ENCODE measurements at places on chromosomes 7 and 10.

DNA sequence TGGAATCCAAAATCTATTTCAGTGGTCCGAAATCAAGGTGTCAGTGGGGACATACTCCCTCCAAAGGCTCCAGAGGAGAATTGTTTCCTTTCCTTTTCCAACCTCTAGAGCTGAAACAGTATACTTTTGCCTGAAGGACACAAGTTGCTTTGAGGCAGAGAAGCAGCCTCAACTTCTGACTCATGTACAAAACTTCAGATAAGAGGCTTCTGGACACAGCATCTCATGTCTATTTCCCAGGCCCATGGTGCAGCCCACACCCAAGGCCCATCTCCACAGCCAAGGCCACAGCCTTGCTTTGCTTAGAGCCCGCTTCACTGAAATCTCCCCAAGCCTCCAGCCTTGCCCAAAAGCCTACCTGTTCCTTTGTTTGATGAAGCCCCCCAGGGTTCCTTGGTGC is 68.9 kb downstream of the ZNF467 start:
- no peak for DNase-seq

GRCh38 chr7:95411036-95411435 is 14.9 kb upstream of the PON3 start:
- DNase-seq = no peak

DNA sequence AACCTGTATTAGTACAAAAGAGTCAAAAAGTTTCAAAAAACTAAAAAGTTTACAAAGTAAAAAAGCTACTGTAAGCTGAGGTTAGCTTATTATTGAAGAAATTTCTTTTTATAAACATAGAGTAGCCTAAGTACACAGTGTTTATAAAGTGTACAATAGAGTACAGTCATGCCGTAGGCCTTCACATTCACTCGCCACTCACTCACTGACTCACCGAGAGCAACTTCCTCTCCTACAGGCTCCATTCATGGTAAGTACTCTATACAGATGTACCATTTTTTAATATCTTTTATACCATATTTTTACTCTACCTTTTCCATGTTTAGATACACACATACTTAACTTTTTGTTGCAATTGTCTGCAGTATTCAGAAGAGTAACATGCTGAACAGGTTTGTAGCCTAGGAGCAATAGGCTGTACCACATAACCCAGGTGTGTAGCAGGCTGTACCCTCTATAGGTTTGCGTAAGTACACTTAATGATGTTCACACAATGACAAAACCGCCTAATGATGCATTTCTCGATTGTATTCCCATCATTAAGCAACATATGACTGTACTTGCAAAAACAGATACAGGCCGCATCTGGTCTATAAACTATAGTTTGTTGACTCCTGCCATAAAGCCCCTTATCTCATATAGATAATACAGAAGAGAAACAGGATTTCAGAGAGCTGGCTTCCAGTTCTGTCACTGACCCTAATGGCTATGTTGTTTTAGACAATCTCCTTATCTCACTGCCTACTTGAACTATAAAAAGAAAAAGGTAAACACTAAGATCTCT is 438.8 kb downstream of the HTR7 start:
- DNase-seq = no peak

DNA sequence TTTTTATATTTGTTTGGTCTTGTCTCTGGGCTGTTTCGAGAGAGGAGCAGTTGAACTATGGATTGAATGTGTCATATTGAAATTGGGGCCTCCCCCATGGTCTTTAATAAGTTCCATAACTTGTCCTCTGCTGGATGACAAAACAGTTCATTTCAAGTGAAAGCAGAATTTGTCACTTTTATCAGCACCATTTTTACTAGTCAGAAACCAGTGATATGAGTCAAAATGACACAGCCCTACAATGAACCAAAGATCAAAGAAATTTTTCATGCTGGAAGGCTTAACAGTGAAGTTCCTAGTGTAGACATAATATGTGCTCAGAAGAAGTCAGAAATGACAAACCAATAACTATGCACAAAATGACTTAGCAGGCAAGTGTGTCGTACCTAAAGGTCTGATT is 133.6 kb upstream of the VWC2 start:
- DNase-seq = no peak

GRCh38 chr10:29454250-29454649 is 165.4 kb downstream of the LYZL1 start:
- DNase-seq = no peak

DNA sequence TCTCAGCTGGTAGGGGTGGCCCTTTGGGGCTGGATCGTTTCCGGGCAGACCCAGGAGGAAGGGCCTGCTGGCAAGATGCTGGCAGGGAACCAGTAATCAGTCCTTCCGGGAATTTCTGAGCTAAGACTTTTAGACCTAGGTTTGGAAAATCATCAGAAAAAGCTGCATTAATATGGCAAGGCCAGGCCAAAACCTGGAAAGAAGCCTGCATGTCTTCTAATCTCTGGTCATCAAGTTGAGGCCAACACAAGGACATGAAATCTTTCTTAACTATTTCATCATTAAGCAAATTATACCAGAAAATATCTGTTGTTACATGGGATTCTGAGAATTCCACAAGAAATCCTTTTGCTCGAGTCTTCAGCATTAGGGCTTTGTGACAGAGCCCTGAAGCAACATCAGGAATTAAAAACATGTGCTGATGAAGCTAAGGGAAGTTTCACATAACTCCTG is 19.9 kb downstream of the CPA1 start:
- no peak for DNase-seq

- no peak for DNase-seq
These were observed 68.9 kb downstream of the RNF216 start for GRCh38 chr7:5712566-5712965.

DNA sequence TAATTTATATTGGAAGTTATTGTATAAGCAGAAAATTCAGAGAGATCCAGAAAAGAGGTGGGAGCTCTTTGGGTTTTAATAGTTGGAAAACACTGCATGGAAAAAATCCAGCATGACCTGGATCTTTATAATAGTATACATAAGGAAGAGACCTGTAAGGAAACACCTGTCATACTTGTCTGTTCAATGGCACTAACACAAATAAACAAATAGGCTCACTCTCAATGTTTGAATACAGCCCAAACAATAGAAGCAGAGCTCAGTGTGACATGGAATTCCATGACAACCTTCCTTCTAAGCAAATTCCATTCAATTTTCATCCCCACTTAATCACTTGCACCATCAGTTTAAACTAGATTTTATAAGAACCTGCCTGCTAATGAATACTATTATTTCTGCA is 31.7 kb downstream of the CISD1 start:
- DNase-seq = no peak

DNA sequence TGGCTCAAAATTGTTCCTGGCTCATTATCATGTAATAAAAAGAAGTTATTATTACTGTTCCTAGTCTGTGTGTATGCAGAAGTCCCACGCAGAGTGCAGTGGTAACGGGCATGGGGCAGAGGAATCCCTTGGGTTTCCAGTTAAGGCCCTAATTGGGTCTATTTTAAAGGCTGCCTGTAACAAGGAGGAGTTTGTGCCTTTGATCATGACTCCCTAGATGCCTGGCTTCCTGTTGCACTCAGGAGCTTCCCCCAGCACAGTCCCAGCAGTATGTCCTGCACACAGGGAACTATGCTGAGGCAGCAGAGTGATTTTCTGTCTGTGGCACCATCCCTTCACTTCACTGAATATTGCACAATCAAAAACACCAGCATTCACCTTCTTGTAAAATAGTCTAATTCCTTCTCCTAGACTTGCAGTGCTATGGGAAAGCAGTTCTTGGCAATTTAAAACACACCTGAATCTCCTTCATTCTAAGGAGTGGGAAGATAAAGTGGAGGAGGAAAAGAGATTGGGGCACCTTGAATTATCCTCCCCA is 22.9 kb downstream of the SORCS1 start:
- no peak for DNase-seq

DNA sequence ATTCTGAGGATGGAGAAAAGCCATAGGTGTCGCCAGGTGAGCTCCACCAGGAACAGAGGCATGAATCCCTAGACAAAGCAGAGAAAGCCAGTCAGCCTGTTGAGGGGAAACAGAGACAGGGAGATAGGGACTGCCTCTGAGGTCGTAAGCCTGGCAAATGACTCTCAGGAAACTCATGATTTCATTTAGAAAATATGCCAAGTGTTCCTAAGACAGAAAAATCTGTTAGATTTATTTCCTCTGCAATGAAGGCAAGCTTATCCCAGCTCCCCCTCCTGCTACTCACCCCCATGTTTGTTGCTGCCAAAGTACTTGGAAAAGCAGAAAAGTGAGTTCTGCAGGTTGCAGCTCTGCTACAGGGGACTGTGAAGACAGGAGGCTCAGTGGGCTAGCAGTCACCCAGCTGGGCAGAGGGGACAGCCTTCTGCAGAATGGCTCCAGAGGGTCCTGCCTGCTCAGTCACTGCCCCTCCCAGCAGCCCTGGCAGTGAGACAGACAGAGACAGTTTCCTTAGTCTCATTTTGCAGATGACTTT is 184.3 kb downstream of the ADRA2A start:
- DNase-seq = no peak

DNA sequence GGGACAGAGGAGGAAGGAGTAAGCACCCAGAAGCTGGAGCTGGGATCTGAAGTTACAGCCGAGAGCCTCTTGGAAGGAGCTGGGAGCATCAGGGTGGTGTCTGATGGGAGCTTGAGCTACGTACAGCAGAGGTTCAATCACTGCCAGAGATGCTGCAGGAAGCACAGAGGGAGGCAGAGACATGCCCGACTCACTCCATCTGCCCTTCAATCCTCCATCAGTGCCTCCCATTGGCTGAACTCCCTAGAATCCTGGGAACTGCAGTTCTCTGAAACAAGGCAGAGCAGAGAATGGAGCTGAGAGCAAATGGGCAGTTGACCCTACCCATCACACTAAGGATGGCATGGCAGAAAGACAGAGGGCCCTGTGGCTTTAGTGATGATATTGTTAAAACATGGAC is 40.0 kb upstream of the CTBP2 start:
- no peak for DNase-seq

- DNase-seq = no peak
These were observed 113.8 kb downstream of the EPDR1 start for GRCh38 chr7:38034062-38034908.

DNA sequence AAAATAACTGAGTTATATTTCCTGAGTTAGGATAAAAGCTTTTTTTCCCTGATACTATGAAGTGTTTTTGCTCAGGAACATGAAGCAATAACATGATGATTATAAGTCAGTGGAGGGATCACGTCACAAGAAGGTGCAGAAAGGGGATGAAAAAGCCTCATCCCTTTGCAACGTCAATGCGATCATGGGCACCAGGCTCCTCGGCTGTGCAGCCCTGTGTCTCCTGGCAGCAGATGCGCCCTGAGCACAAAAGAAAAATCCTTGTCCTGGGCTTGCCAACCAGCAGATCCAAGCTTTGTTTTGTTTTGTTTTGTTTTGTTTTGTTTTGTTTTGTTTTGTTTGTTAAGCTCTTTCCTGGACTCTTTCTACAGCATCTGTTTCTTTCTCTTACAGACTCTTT is 103.5 kb upstream of the PRSS1 start:
- DNase-seq = no peak

DNA sequence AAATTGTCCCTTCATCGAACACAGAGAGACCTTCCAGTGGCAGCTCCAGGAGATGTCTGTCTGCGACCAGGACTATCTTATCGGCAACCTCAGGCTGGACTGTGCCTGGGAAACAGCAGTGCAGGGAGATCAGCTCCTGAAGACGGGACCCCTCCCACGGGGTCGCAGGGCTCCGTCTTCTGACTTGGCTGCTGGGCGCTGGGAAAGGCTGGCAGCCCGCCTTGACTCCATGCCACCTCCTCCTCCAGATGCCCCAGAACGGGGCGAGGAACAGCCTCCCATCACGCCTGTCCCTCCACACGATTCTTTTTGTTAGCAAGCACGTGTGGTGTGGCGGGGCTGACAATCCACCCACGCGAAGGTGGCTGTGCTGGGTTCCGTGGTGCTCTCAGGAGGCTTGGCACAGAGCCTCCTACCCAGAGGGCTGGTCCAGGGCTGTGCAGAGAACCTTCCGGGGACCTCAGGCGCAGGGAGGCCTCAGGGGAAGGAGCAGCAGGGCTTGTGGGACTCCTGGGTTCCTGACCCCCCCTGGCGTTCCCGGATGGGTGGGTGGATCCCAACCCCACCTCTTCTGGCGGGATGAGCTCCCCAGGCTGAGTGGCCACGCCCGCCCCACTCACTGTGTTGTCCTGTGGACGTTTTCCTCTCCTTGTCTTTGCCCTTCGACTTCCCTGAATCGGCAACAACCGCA is 47.6 kb upstream of the NKX6-2 start:
- no peak for DNase-seq

- DNase-seq = no peak
These were observed 626.3 kb downstream of the POM121L12 start for GRCh38 chr7:53661645-53662217.

GRCh38 chr10:99999319-100000108 is 10.2 kb downstream of the DNMBP start:
- DNase-seq = no peak

- DNase-seq = no peak
These were observed 56.4 kb upstream of the HABP2 start for GRCh38 chr10:113496111-113497109.

GRCh38 chr10:124867304-124867703 is 65.7 kb downstream of the ABRAXAS2 start:
- no peak for DNase-seq

GRCh38 chr7:159031135-159031701 is 113.4 kb downstream of the VIPR2 start:
- DNase-seq = no peak

DNA sequence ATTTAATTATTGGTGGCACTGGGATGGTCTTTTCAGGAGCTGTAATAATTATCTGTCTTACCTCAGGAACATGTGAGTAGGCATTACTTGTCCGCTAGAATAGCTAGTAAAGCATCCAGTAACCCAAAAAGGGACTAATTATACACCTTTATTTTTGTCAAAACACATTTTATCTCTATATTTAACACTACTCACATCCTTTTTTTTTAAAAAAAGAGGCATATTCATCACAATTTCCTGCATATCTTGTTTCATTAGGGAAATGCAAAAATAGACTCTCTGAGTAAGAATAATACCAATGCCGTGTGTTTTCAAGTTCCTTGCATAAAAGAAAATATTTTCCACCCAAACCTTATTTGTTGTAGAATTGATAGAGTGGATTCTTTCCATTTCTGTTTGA is 99.5 kb downstream of the VTI1A start:
- no peak for DNase-seq

- no peak for DNase-seq
These were observed 85.4 kb downstream of the CFTR start for GRCh38 chr7:117565226-117565625.

- no peak for DNase-seq
These were observed 171.0 kb upstream of the SEMA3E start for GRCh38 chr7:83819911-83820310.

DNA sequence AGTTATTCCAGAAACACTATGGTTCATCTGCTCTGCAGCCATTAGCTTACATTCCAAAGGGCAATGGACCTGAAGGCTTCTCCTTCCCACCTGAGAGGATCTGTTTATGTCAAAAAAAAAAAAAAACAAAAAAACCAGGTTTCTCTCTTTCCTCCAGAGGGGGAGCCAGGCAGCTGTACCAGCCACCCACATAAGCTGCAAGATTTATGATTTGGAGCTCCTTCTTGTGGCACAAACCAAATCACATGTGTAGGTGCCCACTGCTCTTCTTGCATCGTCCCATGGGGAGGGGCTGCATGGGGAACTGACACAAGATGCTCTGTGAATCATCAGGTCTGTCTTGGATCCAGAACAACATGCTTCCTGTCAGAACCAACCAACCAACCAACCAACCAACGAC is 231.6 kb upstream of the IGFBP3 start:
- DNase-seq = no peak

GRCh38 chr10:13143766-13144165 is 17.6 kb upstream of the MCM10 start:
- DNase-seq = no peak
